Muscle of arm (tissue), 14 donors: ENCODE measurements at places on chromosomes 3 and 15.

GRCh38 chr15:64182859-64183370 lies 20.1 kb upstream of the PPIB start:
- DNase-seq: no peak

DNA sequence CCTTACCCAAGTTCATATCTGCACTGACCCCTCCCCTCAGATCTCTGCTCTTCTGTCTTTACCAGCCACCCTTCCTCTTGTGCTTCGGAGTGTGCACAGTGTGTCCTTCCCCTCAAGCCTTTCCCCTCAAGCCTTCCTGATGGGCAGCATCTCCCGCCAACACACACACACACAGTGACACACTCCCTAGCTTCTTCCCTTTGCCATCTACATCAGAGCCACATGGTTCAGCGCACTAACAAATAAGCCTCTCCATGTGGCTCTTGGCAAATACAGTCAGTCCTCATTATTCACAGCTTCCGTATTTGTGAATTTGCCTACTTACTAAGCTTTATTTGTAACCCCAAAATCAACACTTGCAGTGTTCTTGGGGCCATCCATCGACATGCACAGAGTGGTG lies 37.5 kb downstream of the SH3BP5 start:
- no peak for DNase-seq

- no peak for DNase-seq
Observed at GRCh38 chr3:194051366-194052149, 84.4 kb upstream of the HES1 start.

GRCh38 chr3:192303235-192303634 lies 424.1 kb downstream of the FGF12 start:
- DNase-seq: no peak

- no peak for DNase-seq
Observed at GRCh38 chr15:67026610-67026967, 38.8 kb upstream of the SMAD3 start.

GRCh38 chr15:51038974-51039319 lies 55.8 kb downstream of the TNFAIP8L3 start:
- no peak for DNase-seq

- DNase-seq: peak; percentile 54
Observed at GRCh38 chr3:60743631-60744164, 507.6 kb downstream of the FHIT start.

DNA sequence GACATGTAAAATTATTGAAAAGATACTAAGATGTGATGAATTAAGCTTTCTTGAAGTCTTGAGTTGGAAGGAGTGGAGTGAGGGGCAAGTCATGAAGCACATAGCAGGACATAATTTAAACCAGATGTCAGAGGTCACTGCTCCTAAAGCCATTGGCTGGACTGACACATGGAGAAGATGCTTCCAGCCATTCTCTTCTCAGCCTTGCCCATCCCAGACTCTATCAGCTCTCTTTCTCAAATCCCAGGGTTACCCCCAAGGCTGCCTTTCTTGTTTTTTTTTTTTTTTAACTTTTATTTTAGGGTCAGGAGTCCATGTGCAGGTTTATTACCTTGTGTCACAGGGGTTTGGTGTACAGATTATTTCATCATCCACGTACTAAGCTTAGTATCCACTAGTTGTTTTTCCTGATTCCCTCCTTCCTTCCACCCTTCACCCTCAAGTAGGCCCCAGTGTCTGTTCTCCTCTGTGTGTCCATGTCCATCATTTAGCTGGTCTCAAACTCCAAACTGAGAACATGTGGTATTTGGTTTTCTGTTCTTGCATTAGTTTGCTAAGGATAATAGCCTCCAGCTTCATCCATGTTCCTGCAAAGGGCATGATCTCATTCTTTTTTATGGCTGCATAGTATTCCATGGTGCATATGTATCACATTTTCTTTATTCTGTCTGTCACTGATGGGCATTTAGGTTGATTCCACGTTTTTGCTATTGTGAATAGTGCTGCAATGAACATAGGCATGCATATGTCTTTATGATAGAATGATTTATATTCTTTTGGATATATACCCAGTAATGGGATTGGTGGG lies 18.9 kb downstream of the XIRP1 start:
- no peak for DNase-seq

DNA sequence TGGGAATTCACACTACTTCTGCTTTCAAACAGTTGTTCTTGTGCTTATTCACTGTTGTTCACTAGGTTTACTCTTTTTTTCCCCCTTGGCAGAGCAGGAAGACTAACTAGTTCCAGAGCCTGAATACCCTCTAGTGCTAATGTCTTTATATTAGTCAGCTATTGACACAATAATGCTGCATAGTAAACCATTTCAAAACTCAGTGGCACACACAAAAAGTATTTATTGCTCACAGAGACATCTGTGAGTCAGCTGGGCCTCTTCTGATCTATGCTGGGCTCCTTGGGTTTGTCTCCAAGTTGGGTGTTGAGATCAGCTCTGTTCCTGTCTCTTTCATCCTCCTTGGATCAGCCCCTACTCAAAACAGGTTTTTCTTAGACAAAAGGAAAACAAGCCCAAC lies 51.1 kb downstream of the RSRC1 start:
- no peak for DNase-seq

- no peak for DNase-seq
Observed at GRCh38 chr15:29067949-29068348, 182.2 kb downstream of the APBA2 start.

- no peak for DNase-seq
Observed at GRCh38 chr3:69445024-69445423, 59.1 kb upstream of the FRMD4B start.

GRCh38 chr3:155491696-155492095 lies 198.2 kb upstream of the STRIT1 start:
- DNase-seq: no peak

DNA sequence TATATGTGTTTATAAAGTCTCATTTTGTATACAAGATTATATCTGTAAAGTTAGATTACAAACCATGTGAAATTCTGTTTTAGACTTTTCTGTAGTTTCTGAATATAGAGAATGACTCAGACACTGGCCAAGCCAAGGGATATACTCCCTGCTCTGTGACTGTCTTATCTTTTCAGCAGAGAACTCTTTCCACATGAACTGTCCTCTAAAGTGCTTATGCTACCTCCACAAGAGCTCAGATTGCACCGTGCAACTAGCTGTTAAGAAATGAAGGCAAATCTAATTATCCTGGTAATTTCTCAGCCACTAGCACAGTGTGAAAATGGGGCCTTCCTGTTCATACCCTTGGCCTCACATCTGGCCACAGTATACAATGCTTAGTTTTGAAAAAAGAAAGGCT lies 44.3 kb upstream of the CPNE4 start:
- DNase-seq: no peak

GRCh38 chr15:101371519-101371918 lies 76.5 kb upstream of the SNRPA1 start:
- DNase-seq: no peak

- peak; percentile 45 for DNase-seq
Observed at GRCh38 chr3:125003369-125003853, 52.4 kb downstream of the HEG1 start.

DNA sequence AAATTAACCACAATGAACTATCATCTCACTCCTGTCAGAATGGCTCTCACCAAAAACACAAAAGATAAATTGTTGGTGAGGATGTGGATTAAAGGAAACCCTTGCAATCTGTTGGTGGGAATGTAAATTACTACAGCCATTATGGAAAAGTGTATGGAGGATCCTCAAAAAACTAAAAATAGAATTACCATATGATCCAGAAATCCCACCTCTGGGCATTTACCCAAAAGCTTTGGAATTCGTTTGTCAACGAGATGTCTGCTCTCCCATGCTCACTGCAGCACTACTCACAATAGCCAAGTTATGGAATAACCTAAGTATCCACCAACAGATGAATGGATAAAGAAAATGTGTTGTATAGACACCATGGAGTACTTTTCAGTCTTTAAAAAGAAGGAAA lies 21.6 kb downstream of the FSIP1 start:
- DNase-seq: no peak

DNA sequence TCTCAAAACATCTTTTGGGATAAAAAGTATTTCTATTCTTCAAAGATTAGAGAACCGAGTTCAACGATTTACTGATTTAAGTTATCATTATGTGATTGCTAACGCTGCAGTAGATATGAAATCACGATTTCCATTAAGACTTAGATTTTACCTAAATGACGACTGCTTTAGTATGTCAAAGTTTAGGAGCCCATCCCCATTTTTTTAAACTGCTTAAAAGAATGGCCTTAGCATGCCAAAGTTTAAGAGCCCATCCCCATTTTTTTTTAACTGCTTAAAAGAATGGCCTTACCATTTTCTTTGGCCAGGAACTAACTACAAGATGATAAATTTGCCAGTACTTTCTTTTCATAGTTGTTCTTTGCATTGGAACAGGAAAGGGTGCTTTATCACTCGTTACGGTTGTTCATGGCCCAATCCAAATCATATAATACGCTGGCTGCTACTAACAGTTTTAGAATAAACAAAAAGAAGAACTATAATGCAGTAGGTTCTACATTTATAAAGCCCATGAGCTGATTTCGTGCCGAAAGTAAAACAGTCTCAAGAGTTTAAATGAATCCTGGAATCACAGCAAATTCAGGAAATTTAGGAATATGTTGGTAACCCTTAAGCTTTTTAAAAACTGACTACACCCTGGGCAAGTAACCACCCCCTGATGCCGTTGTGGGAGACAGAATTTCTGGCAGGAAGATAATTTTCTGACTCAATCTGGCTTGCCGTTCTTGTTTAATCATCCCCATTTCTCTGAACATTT lies 869 bp upstream of the TSC22D2 start:
- no peak for DNase-seq

- DNase-seq: no peak
Observed at GRCh38 chr3:159030138-159030670, 228.3 kb downstream of the MFSD1 start.

DNA sequence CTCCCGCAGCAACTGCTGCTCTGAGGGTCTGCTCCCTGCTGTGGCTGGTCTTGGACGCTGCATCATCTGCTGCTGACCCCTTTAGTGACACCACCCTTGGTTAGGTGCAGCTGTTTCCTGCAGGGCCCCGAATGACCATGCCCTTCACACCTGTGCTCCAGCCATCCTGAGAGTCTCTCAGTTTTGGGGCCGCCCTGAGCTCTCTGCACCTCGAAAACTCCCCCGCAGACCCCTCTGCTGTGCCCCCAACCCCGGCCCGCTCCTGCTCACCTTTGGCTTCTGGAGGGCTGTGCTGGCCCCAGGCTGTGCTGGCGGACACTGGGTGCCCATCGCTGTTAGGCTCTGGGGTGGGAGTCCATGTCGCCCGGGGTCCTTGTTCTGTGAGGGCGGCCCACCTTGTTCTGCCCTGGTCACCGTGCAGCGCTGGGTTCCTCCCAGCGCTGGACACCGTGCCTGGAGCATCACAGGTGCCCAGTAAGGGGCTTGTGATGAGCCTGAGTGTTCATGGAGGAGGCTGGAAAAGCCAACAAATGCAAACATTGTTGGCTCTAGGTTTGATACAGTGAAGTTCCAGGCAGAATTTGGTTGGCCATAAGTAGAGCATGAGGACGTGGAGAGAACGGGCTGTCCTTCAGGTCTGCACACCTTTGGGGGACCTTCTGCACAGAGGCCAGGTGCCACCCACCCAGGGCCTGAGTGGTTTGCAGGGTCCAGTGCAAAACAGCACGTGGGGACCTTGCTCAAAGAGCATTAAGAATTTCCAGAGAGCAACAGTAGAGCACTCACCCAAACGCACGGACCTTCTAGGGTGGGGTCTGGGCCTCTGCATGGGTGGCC lies 12.3 kb downstream of the ABTB1 start:
- no peak for DNase-seq

DNA sequence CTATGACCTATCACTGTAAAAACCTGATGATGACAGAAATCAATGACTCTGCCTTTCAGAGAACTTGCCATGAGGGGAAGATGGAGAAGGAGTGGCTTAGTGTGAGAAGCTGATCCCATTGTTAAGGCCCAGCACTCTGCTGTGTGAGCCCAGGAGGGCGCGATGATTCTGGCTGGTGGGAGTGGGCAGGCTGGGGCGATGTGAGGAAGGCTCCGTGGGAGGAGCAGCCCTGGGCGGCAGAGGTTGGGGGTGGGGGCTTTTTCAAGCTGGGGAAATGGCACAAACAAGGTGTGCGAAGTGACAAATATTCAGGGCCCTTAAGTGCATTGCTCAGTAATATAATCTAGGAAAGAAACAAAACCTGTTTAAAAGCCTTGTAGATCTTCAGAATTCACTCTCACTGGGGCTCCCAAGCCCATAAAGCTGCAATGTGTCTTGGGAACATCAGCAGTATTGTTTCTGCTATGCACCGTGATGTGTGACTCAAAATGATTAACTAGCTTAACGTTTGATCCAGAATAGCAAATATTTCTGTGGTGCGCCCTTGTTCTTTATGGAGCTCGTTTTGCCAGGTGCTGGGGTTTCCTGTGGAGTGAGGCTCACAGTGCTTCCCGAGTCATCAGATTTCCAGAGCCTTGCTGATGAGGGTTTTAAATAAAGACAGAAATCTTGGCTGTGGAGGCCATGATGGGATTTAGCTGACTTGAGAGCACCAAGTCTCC lies 141.0 kb downstream of the CHDH start:
- no peak for DNase-seq

DNA sequence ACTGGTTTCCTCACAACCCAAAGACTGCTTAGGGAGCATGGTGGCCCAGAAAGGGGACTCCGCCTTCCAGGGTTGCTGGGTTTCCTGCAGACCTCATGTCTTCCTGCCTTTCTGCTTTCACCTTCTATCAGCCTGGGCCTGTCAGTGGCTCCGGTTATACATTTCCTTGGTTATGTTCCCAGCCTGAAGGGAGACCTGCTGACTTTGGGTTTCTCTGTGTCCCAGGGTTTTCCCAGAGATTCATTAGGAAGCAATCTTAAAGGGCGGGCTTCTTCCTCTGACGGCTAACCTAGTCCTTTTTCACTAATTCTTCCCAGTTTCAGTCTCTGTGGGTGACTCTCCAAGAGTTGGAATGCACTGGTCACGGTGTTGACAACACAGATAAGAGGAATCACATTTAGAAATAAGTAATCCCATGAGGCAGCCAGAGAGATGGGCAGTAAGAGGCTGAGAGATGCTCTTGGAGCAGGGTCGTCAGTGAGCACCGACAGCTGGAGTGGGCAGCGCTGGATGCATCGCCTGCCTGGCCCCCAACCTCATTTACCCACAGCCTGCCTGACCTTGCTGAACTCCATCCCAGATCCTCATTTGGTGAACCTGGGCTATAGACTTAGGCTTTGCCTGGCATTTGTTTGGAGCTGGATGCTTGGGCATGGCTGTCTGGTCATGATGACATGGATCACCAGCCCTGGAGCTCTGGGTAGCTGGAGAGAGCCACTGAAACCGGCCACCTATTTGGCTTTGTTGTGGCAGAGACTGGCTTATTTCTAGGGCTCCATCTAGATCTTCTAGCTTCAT lies 10.0 kb upstream of the EHD4 start:
- no peak for DNase-seq

DNA sequence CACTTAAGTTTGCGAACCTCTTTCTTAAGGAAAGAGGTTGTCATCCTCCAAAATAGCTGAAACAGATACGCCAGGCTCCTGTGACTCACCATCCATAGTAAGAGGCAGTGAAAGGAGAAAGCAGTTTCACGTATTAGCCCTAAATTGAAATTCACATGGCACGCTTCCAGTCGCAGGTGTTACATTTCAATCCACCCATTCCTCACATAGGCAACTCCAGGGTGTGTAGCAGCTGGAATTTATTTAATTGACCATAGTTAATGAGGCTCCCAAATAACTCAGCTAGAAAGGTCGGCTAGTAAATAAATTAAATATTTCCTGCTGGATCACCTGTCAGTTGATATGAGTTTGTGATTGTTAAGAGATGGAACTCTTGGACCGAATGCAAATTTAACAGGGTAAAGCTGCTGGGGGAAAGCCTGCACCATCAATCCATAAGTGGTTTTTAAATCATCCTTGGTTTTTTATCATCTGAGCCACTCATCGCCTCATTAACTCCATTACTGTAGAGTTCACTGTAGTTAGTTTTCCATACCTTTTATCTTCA lies 19.6 kb downstream of the NSUN3 start:
- no peak for DNase-seq

GRCh38 chr3:58409663-58410062 lies 24.0 kb downstream of the PDHB start:
- DNase-seq: no peak
